EH (cell line): ENCODE measurements at places on chromosomes 4 and X.

DNA sequence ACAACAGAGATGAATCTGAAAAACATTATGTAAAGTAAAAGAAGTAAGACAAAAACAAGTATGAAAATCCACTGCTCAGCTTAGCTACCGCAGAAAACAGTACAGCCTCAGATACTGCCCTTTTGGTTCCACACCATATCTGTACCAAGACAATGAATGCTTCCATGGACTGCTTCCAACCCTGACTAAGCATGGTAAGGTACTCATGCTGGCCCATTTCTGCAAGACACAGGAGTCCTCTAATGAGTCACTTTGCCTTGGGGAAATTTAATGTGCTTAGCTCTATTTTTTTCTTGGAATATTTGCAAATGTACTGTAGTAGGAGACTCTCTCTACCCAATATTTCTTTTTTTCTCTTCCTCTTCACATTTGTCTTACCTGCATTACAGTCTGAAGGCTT is 931.7 kb upstream of the HS3ST1 start:
- DNase-seq = no peak

- no peak for DNase-seq
Observed at GRCh38 chr4:7193030-7193958, 956 bp downstream of the SORCS2 start.

- DNase-seq = no peak
Observed at GRCh38 chrX:8272821-8273220, 101.8 kb upstream of the VCX2 start.

DNA sequence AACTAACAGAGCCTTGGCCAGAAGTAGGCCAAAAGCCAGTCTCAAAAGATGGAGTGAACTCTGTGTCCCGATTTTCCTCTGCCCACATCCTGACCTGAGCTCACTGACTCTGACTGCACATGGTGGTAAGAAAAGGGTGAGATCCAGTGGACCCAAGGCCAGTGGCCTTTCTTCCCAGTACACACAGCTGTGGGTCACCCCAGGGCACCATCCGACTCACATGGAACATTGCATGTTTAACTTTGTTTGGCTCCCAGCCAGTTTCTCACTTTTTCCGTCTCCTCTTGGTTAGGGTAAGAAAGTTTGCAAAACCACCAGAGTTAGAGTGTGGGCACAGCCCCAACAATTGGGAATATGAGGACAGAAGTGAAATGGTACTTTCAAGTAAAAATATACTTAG is 69.8 kb downstream of the GAB1 start:
- peak; percentile 55 for DNase-seq

GRCh38 chrX:77749695-77750094 is 36.3 kb downstream of the ATRX start:
- peak; percentile 71 for DNase-seq

- peak; percentile 84 for DNase-seq
Observed at GRCh38 chrX:14936561-14936960, 63.3 kb downstream of the MOSPD2 start.

- DNase-seq = no peak
Observed at GRCh38 chrX:150405576-150405975, 42.5 kb downstream of the MAMLD1 start.

- DNase-seq = no peak
Observed at GRCh38 chrX:111830571-111830970, 45.4 kb upstream of the TRPC5OS start.

- no peak for DNase-seq
Observed at GRCh38 chr4:688854-689681, at the start of gene SLC49A3. TSS of gene SLC49A3 (minus strand) at chr4:689151. CDS start at chr4:689127, 24 bp downstream.

DNA sequence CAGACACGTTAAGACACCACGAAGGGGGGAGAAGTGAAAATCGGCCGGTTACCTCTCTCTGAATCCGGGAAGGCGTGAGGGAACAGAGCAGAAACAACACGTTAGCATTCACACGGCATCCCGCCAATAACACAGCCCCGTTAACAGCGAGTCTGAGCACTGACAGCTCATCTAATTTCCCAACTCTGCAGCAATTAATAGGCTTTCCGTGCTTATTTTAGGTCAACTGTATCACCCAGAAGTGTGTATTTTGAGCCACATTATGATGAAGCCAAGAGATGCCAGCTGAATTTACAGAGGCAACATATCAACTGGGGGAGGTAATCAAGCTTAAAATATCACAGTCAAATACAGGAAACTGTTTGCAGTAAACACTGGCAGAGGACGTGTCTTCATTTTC is 92.6 kb downstream of the NSUN7 start:
- peak; percentile 65 for DNase-seq

DNA sequence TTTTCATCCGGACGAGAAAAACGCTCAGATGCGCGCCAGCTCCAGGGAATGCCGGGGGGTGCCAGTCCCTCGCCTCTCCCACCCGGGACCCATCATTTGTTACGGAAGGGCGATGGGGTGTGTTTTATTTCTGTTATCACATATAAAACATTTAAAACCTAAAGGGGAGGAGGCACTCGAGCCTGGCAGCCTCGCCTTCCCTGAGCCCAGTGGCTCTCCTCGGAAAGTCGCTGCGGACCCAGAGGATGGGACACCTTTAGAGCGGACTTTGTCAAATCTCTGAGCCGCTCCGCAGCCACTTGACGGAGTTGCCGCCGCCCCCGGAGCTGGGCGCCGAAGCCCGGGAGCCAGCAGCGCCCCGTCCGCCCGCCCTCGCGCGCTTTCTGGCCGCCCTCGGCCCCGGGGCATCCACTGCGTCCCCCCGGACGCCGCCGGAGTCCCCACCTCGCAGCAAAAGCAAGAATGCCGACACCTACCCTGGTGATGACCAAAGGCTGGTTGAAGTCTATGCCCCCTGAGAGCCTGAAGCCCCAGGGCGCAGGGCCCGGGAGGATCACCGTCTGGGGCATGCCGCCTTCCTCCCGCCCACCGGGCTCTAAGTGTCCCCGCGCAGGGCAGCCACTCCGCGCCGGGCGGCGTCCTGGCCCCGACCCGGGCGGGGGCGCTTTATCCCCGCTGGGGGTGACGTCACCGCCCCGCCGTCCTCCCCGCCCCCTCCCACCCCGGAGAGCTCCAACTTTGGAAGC is at the start of gene PDLIM3:
PDLIM3 (minus strand) TSS at position 642 of the 746 bp plus-strand sequence; CDS start at position 569, 73 bp downstream.
- peak; percentile 19 for DNase-seq
